ENCODE measurements at places on chromosomes 16 and 17.
A peak's percentile ranks its signal among the peaks of the same experiment; 100 is the strongest.

GRCh38 chr17:40338058-40338457 lies 26.5 kb downstream of the GJD3 start:
- DNase-seq, result no peak

DNA sequence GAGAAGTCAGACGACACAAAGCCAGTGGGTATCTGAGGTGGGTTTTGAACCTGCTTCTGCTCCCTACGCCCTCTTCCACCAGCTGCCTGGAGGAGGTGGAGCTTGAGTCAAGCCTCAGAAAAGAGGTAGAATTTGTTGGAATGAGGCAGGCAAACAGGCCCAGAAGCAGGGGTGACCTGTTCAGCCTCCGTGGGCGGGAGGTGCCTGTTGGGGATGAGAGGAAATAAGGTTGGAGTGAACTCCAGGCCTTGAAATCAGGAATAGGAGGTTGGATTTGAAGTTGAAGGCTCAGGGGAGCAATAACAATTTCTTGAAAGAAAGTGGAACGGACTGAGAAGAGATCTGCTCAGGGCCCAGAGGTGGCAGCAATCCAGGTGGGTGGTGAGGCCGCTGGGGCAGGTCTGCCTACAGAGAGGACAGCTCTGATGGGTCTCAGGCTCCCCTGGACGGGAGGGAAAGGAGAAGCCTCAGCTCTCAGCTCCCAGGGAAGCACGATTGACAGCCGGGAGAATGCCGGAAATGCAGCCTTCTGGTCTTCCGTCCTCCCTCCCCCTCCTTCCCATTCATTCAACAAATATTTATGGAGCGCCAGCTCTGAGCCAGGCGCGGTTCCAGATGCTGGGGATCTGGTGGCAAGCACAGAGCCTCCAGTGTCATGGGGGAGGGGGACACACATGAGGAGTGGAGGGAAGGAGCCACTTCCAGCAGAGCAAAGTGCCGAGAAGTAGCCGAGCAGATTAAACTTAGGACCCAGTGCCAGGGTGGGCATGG lies 61.9 kb upstream of the CIBAR2 start:
- DNase-seq, result peak; percentile 70

DNA sequence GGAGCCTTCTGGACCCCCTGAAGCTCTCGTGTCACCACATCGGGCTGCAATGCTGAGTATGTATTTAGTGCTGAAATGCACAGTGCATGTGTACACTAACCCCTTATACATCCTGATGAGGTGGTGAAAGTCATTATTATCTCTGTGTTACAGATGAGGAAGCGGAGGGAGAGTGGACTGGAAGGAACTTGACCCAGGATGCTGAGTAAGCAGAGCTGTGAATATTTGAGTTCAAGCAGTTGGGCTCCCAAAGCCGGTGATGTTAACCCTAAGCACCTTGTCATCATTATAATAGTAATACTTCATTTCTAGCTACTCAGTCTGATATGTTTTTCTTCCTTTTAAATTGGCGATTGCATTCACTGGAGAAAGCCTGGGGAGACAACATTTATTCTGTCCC lies 25.9 kb upstream of the NKD1 start:
- no peak for DNase-seq

DNA sequence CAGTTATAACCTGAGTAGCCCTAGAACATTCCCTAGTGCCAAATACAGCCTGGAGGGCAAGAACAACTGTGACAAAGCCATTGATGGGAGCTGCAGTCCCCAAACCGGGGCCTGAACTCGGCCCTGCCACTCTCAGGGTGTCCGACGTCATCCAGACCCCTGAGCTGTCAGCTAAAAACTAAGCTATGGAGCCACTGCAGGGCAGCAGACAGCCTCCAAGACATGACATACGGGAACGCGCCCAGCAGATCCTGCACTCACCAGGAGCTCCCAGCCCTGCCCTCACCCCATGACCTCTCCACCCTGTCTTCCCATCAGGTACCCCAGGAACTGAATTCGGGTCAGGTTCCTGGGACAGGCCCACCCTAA lies 28.4 kb downstream of the KDM8 start:
- no peak for DNase-seq

DNA sequence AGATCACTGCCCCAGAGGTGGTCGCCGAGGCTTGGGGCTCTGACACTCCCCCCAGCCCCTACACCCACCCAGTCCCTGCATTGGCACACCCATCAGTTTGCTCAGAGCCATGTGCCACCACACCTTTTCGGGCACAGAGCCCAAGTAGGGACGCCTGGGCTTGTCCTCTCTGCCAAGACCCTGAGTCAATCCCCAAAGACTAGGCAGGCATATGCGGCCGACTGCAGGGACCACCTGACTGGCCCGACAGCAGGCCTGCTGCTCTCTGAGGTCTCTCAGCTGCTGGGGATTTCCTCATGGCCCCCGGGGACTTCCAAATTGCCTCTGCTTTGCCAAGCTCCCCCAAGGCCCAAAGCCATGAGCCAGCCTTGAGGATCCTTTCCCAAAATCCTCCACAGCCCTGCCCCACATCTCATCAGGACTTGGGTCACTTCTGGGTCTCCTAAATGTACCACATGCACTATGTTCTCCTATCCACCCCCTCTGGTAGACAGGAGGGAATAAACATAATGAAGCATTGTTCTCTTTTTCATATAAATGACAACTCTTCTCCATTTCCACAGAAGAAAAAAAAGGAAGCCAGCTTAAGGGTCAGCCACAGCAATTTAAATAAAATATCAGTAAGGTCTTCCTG lies 30.6 kb downstream of the MYO18A start:
- peak; percentile 67 for DNase-seq

GRCh38 chr17:80529904-80530292 lies 14.7 kb upstream of the RPTOR start:
- DNase-seq, result no peak

- DNase-seq, result no peak
These were observed 7.0 kb upstream of the SPATA20 start for GRCh38 chr17:50539762-50540559.

DNA sequence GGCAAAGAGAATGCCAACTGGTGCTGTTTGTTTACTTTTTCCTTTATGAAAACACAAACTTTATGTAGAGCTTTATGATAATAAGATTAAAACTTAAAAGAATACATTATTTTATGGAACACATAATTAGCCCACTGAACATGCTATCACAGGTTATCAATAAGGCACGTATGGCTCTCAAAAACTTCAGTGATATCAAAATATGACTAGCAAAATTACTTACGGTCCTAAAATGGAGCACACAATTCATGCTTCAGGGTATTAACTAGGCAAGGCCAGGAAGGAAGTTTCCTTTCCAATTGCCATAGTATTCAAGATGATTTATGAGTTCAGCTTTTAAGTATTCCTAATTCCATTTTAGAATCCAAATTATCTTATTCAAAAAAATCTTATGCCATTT lies 3.6 kb downstream of the RNF43 start:
- no peak for DNase-seq

DNA sequence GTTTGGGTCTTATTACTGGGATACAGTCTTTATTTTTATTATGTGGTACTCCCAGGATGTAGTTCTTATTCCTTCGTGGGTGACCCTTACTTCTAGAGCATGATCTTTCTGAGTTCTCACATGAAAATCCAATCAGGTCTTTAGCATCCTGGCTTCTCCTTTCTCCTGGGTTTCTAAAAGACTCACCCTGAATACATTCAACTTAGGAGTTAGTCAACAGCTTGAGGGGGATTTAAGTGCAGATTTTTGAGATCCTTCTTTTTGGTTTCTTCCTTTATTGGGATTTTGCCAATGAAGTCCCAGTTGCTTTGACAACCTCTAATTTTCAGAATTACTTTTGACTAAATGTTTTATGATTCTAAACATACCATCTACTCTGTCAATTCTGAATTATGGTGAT lies 68.2 kb downstream of the SIAH1 start:
- DNase-seq, result no peak

GRCh38 chr16:81902025-81902424 lies 109.2 kb downstream of the SDR42E1 start:
- DNase-seq, result no peak

- no peak for DNase-seq
These were observed 158.2 kb downstream of the FOXL1 start for GRCh38 chr16:86736502-86736901.

- no peak for DNase-seq
These were observed 28.4 kb upstream of the LONP2 start for GRCh38 chr16:48215738-48216137.

DNA sequence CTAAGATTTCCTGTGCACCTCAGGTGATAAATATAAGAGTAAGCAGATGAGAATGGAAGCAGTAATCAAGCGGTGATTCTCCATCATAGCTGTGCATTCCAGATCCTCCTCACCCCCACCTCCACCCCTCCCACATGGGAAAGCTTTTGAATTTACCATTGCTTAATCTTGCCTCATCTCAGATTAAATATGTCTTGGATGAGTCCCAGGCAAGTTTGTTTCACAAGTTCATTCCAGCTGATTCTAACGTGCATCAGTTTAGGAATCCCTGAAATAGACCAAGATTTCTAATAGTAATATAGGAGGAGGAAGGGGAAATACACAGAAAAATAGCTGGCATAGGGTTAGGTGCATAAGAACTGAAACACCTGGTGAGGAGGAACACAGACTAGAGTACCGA lies 396.2 kb upstream of the KIF2B start:
- no peak for DNase-seq

Data from left lobe of liver (tissue), 2 donors.